ENCODE measurements at places on chromosomes 1 and 21.

DNA sequence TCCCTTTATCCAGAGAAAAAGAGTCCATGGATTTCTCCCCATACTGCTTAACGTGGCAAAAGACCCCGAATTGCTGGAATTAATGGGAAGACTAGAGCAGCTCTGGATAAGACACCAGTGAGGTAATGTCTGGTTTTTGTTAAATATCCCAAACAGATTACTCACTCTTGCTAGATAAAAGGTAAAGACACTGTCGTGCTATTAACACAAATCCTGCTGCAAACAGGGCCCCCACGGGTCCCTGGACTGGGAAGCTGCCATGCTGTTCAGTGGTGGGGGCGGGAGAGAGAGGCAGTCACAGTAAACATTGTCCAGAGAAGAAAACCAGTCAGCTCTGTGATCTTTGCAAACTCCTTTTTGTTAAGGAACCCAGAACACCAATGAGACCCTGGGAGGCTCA is 15.2 kb upstream of the SRP9 start:
- DNase-seq: no peak

GRCh38 chr1:111690306-111690617 is 48.9 kb downstream of the INKA2 start:
- DNase-seq: no peak

DNA sequence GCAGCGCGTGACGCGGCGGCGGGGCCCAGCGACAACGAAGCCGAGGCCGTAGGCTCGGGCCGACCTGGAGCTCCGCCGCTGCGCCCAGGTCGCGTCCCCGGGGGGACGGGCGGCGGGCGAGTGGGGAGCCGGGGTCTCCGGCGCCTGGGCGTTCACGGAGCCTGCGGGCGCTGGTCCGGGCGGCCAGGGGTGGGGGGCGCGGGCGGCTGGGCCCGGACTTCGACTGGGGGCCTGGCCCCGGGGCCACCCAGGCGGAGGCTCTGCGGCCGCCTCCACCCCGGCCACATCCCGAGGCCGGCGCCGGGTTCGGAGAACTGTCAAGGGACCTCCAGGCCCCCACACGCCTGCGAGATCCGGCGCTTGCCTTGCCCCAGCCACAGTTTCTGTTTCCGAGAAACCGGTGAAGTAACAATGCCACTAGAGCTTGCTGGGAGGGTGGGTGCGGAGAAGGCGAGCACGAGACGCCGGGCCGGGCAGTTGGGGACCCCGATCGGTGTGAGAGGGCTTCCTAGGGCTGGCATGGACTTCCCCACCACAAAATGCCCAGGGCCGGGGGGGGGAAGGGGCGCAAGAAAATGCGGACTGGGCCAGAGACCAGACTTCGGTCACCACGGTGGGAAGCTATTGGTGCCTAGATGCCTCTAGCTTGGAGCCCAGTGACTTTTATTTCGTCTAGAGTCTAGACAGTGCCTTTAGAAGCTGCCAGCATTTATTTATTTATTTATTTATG is 501 bp downstream of the FBXO6 start:
- DNase-seq: no peak

DNA sequence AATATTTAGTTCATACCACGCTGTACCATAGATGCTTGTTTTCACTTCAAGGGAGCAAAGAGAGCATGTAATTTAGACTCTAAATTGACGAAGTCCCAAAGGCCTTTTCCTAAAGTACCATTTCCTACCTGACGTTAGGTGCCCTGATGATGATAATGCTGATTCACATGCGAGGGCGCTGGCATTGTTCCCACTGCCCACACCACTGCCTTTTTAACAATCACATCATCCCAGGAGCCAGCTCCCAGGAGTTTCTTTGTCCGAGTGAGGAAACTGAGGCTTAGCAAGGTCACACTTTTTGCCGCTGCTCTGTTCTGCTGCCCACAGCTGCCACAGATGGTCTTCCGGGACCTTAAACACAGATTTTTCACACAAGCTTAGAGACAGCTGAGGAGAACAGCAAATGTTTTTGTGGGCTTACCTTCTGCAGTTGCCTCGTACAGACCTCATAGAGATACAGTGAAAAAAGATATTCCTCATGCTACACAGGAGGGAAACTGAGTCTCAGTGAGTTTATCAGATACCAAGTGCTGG is 69.4 kb downstream of the EVA1C start:
- DNase-seq: no peak

DNA sequence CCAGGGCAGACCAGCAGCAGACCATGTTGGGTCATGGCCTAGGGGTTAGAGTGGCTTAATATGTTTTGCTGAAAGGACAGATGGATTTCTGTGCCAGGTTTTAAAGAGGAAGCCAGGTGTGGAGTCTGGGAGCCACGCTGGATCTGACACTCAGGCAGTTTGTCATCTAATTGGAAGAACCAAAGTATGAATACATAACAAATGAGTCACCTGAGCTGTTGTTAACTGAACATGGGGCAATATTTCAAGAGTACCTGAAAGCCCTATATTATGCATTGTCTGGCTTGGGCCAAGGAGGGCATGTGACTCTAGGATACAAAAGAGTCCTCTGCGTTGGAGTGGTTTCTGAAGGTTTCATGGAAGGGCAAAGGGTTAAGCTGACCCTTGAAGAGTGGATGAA is 70.6 kb downstream of the LMO4 start:
- no peak for DNase-seq

GRCh38 chr1:74245168-74245772 is 10.1 kb downstream of the TNNI3K start:
- DNase-seq: no peak

All from anterior cingulate cortex (tissue), 58 donors.